CD14-positive monocyte (primary cell): ENCODE measurements at places on chromosomes 16 and 17.

DNA sequence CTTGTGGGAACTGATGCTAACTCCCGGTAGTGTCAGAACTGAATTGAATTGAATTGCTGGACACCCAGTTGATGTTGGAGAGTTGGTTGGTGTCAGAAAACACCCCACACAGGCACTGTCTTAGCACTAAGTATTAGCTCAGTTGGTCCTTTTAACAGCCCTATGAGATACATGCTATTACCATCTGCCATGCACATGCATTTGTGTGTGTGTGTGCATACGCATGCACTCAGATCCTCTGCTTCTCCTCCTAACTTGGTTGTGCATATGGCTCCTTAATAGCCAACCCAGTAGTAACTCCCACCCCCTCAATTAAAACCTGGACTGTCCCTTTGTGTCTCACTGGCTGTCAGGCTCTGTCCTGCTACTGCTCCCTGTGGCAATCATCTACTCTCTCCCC, 32.3 kb upstream of the DYNLL2 start:
- DNase-seq, result no peak

DNA sequence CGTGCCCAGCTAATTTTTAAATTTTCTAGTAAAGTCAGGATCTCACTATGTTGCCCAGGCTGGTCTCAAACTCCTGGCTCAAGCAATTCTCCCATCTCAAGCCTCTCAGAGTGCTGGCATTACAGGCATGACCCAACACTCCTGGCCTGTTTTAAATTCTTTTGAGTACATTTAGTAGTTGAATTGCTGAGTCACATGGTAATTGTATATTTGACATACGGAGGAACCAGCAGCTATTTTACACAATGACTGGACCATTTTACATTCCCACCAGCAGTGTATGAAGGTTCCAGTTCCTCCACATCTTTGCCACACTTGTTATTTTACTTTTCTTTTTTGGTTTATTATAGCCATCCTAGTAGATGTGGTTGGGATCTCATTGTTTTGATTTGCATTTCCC, 43.6 kb downstream of the RHOT1 start:
- no peak for DNase-seq

GRCh38 chr17:63039899-63040602, 74.0 kb downstream of the TANC2 start:
- no peak for DNase-seq

DNA sequence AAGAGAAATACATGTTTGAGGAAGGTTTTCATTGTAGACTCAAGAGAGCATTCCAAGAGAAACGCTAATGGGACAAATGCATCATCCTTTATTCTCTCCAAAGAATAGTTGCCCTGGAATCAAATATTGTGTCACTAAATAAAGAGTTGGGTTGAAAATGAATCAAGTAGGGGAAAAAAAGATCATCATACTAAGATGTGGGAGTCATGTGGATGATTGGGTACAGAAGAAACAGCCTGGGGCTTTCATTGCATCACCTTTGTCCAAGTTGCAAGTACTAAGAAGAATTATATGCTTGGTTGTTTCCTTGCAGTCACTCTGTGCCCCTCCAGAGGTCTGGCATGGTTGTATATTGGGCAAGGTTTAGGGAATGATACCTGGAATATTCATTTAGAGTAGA, 658.9 kb downstream of the TOX3 start:
- DNase-seq, result no peak

DNA sequence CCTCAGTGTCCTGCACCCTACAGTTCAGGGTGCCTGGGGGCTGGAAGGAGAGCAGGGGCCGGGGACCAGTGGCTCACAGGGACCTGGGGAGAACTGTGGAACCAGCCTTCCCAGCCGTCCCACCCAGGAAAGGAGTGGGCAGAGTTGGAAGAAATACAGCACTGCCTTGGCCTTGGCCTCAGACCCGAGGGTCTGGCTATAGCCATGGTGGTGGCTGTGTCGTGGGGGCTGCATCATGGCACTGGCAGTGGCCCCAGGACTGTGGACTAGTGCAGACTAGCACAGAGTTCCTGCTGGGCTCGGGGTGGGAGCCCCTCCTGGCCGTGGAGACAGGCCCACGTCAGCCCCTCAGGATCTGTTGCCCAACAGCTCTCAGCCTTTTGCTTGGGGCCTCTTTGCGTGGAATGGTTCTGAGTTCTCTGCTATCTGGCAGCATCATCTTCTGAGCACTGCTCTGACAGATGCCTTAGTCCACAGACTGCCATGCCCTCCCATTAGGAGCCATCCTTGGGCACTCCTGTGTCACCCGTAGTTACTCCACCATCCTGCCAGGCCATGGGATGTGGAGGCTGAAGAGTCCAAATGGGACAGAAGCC, 12.6 kb upstream of the DNASE1 start:
- DNase-seq, result no peak

DNA sequence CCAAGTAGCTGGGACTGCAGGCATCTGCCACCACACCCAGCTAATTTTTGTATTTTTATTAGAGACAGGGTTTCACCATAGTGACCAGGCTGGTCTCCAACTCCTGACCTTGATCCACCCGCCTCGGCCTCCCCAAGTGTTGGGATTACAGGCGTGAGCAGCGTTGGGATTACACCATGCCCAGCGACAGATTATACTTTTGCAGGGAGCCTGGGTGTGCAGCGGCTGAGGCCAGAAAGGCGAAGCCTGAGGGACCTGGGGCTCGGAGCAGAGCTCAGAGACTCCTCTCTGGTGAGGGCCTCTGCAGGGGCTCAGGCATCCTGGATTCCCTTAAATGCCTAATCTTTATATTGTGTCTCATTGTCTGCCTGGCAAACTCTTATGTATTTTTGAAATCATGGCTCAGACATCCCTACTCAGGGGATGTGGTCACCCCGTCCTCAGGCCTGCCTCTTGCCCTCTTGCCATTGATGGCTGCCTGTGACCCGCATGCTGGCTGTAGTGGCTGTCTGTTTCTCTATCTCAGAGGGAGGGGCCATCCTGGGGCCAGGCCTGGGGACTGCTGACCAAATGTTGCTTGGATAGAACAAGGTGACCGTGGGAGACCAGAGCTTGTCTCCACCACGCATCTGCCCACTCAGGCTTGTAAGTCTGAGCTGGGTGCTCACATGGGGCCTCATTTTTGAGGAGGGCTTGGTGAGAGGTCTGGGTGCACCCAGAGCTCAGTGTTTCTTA, 42.6 kb downstream of the B9D1 start:
- DNase-seq, result no peak

GRCh38 chr17:6558932-6559752, 2.8 kb upstream of the PITPNM3 start:
- no peak for DNase-seq
